T-helper 1 cell (primary cell): ENCODE measurements at places on chromosomes 11 and 22.
A peak's percentile ranks its signal among the peaks of the same experiment; 100 is the strongest.

DNA sequence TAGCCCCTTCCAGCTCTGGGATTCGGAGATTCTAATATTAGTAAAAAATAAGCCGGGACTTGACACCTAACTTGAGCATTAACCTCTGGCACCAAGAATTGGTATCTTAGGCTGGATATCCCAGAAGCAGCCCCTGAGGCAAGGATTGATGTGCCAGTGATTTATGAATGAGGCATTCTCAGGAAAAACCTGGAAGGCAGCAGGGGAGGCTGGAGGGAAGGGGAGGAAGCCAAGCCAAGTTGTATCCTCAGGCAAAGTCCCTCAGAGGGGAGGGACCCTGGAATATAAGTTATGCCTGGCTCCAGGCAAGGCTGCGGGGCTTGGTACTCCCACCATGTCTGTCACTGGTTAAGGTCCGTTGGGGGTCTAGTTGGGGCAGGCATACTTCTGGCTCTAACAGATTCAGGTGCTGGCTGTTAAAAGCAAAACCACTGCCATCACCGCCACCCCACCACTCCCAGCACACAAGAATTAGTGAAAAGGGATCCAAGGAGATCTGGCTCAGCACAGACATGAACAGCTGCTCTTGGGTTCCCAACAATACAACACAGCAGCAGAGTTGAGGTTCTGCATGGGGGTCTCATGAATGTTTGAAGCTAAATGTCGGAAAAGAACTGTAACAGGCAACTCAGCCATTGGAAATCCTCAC is 29.8 kb downstream of the LMO2 start:
- no peak for DNase-seq

- no peak for DNase-seq
These were observed 18.5 kb downstream of the SLC22A12 start for GRCh38 chr11:64609436-64610047.

- DNase-seq = no peak
These were observed 7.1 kb downstream of the SLC7A4 start for GRCh38 chr22:21025266-21025665.

DNA sequence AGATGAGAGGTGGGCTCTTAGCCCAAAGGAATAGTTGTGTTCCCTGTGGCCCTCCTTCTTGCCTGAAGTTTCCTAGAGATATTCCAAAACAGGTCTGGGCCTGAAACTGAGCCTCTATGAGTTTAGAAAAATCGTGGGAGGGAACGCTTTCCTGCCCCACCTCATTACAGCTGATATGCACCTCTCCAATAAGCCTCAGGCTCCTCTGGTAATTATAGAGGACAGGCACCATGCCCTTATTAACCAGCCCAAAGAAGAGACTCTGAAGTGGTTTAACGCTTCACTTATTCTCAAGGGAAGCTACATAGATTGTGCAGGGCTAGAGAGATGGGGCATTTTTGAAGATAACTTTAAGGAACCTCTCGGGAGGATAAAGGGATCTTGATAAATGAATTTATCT is 3.4 kb upstream of the MPZL2 start:
- DNase-seq = no peak

DNA sequence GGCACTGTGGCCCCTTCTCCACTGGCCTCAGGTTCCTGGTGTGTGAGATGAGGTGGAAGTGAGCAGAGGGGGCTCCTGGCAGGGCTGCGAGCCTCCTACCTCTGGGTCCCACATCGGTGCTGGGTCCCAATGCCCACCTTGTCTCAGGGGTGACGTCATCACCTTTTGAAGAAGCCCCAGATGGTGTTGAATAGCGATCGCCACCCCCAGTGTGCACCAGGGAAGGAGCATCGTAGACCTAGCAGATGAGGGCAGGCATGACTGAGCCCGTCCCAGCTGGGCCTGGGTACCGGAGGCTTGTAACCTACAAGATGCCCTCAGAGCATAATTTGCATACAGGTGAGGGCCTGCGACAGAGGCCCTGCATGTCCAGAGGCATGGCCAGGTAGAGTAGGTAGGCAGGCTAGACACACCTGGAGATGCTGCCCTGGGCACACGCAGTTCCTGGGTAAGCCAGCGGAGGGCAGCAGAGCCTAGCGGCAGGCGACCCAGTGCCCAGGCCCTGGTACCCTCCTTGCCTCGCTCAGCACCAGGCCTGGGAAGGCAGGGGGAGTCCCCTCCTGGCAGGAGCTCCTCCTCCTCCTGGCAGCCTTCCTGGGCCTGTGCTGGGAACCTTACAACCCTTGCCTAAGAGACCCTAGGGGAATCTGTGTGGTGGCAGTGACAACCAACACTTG is 52.5 kb downstream of the TPCN2 start:
- DNase-seq = peak; percentile 68

GRCh38 chr11:70201882-70202861 is 924 bp upstream of the FADD start:
- DNase-seq = no peak

DNA sequence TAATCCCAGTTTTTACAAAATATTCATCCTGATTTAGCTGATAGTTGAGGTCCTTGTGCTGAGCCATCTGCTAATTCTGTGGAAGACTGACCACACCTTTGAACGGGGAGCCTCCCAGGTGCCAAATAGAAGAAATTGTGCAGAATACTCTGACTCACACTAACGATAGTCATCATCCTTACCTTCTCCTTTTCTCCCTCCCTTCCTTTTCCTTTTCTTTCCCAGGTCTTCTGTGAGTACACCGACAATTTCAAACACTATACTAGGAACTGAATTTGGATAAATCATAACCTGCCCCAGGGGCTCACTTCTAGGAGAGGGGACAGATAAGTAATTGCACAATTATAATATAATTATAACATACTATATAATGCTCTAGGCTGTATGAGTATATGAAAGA is 73.1 kb upstream of the CTSC start:
- DNase-seq = no peak

- DNase-seq = peak; percentile 71
These were observed 5.7 kb downstream of the CDCA5 start for GRCh38 chr11:65078151-65078550.

DNA sequence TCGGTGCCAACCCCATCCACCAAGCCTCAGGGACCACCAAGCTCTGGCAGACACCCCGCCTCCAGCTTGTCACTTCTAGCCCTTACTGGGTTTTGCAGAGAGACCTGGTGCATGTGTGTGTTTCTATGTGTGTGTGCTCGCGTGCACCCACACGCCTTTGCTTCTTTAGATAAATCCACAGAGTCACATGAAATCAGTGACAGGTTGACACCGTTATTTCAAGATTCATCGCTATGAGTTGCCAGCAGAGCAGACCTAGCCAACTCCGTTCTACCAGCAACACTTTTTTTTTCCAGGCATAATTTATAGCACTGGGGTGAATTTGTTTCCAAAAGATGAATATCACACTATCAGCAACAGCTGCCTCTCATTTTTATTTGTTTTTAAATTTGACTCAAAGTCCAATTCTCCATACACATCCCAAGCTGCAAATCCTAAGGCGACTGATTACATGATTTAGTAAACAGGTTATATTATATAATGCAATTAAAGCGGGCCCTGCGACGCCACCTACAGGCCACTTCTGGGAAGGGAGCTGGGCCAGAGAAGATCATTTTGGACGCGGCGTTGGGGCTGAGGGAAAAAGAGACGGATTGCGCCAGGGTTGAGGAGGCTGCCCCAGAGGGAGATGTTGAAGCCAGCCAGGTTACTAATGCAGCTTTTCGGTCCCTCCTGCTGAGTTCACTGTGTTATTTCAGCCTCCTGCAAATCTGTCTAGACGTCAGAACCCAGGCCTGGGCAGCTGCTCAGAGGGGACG is 150.5 kb downstream of the FEZ1 start:
- peak; percentile 33 for DNase-seq

GRCh38 chr11:35106595-35106994 is 32.4 kb upstream of the CD44 start:
- no peak for DNase-seq

DNA sequence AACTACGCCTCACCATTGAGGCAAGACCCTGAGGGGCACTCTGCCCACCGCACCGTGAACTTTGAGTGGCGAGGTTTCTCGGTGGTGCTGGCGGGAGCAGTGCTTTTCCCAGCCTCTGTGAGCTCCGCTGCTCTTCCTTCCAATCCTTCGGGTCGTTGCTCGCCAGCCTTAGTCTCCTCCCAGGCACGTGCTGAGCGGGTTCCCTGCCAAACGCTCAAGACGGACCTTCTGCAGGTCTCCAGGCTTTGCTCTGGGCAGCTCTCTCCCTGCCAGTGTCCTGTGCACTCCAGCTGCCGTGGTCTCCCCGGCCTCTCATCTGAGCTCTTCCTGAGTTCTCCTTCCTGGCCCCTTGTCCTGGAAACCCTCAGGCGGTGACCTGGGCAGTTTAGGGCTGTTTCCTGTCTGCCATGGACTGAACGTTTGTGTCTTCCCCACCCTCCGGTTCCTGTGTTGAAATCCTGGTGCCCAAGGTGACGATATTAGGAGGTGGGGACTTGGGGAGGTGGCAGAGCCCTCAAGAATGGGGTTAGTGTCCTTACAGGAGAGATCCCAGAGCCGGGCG is 11.2 kb upstream of the MUC6 start:
- DNase-seq = no peak

DNA sequence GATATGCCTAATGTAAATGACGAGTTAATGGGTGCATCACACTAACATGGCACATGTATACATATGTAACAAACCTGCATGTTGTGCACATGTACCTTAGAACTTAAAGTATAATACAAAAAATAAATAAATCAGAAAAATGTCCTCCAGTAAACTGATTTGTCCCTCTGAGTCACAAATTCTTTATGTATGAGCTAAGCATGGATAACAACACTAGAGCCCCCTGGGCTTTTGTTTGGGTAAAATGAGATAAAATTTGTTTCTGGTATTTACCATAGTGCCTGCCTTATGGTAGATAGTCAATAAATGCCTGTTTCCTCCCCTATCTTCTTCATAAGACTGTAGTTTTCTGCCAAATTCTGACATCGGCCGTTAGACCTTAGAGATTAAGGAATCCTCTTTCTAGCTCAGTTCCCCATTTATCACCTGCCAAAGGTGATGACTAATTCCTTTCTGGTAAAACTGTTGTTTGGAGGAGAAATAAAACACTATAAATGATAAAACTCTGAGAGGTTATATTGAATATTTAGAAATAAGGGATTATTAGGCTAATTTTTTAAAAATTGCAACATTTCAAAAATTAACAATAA is 43.6 kb upstream of the LUZP2 start:
- DNase-seq = no peak

- no peak for DNase-seq
These were observed 13.6 kb upstream of the RFPL2 start for GRCh38 chr22:32218470-32218869.
